ENCODE measurements at places on chromosomes 7 and 10.

DNA sequence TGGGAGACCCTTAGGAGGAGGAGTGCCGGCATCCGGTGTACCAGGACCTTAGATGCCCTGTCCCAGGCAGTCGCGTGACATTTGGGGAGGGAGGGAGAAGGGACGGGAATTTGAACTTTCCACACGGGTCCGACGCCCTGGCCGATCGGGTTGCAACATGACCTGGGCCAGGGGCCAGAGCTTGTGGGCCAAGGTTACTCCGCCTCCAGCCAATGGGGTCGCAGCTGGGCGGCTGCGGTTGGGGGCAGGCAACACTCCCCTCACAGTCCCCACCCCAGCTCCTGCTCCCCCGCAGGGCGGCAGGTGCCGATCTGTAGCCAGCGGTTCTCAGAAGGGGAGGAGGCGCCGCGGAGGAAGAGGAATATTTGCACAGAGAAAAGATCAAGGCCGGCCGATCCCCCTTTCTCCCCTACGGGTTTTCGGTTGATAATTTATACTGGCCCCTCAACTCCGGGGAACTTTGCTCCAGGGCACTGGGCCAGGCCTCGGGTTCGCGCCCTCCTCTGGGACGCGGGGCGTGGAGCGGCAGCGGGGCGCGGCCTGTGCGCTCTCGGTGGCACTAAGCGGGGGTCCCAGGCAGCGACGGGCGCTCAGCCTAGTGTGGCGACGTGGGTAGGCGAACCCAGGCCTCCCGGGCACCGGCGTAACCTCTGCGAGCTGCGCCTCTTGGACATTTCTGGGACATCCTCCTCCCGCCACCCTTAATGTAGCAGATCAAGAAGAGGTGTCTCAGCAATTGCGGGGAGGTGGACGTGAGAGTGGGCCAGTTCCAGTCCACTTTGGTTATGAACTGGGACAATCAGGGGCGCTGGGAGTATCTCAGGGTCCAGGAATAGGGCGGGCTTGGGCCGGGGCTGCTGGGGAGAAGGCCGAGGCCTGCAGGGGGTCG is 1.2 kb downstream of the MLXIPL start:
- no peak for DNase-seq

- no peak for DNase-seq
These were observed 164.6 kb upstream of the KCTD7 start for GRCh38 chr7:66464059-66464458.

GRCh38 chr10:93211991-93212390 is 138.3 kb downstream of the CYP26A1 start:
- peak; percentile 15 for DNase-seq

GRCh38 chr7:44393238-44394111 is 68.1 kb upstream of the CAMK2B start:
- no peak for DNase-seq

- DNase-seq = no peak
These were observed 24.6 kb upstream of the MRPS33 start for GRCh38 chr7:141039376-141039775.

DNA sequence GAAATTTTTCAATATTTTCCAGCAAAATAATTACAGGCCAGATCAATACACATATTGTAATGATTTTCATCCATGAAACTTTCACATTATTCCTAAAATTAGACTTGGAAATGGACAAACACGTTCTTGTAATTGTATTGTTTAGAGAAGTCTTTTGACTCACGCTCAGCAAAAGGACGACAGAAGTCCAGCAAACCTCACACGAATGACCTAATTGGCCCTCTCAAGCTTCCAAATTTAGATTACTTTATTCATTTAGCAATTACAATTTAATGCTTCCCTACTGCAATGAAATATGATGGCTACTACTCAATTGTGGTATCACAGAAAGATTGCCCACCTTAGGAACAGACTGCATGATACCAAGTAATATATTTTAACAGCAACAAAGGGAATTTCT is 702.2 kb downstream of the MAGI2 start:
- DNase-seq = no peak

DNA sequence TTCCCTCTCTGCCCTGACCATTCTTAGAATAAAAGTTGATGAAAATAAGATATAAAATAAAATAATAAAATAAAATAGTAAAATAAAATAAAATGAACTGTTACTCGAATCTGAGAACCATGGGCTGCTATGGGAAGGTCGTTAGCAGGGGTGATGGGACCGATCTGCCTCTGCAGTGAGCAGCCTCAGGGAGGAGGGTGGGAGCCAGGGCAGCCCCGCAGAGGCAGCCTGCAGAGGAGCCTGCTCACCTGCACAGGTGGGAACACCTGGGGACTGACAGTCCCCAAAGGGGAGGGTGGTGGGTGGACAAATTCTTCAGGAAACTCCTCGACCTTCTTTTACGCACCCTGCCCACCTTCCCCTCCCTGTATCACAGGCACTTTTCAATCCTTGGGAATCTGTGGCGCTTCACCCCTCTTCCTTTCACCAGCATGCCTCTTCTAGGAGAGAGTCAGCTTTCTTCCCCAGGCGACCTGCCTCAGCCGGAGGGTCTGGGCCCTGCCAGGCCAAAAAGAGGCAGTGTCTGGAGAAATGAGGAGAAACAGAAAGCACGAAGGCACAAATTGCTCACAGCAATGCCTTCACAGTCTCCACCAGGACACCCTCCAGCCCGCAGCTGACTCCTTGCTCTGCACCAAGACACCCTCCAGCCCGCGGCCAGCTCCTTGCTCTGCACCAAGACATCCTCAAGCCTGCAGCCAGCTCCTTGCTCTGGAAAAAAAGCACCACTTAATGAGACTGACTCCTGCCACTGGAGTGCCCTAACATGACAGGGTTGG is 368.4 kb upstream of the SHH start:
- DNase-seq = no peak

DNA sequence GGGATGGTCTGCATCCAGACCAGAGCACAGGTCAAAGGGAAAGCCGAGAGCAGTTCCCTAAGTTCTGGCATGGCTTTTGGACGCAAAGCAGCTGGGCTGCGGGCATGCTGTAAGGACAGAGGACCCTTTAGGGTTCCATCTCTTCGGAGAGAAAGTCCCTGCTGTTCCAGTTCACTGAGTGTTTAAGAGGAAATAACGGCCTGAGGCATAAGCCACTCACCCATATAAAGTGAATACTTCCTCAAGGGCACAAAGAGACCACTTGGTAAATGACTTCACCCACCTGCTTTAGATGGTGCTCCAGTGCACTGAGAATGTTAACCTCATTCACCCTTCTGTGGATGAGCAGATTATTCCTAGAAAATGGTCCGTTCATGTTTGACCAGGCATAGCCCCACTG is 586.7 kb upstream of the GALNT17 start:
- no peak for DNase-seq

DNA sequence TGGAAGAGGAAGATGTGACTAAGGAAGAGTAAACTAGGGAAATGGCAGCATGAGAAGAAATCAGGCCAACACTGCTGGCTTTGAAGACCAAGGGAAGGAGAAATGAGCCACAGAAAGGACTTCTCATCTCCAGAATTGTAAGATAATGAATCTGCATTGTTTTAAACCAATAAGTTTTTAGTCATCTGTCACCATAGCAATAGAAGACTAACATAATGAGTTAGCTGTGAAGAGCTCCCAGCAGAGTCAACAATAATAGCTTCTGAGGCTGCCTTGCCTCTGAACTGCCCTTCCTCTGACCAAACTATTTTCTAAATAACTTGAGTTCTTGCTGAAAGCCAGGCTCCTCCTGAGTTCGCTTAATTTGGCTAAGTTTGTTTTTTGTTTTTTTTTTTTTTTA is 103.6 kb downstream of the CACNA2D1 start:
- DNase-seq = no peak

GRCh38 chr7:75010036-75010435 is 45.5 kb downstream of the CASTOR2 start:
- DNase-seq = no peak

DNA sequence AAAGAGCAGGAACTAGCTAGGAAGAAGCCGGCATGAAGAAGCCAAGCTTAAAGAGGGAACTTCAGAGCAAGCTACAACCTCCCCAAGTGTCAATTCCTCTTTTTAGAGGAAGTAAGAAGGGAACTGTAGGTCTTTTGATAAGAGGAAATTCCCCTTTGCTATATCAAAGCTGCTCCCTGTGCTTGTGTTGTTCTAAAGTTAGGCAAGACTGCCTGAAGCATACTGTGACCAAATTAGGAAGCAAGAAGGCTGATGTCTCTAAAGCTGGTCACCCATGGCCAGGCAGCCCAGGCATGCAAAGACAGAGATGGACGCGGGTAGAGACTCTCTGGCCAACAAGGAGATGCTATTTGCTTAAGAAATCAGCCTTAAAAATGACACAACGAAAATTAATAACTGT is 87.9 kb downstream of the RNF216 start:
- DNase-seq = peak; percentile 93

- no peak for DNase-seq
These were observed 63.4 kb downstream of the SCRN1 start for GRCh38 chr7:29926216-29926615.

DNA sequence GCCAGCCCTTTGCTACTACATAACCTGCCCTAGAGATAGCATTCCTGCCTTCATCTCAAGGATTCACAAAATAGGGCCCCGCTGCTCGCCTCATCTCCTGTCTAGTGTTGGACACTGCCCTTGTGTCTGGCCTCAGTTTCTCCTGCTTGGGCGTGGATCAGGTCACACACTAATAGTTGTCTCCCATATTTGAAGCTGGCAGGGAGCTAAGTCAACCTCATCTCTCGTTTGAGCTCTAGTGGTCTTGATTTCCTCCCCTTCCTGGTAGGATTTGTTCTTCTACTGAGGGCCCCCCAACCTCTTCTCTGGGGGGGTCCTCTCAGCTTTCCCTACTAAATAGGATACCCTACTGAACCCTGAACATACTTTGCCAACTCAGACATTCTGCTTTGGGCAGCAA is 42.2 kb downstream of the ADCYAP1R1 start:
- DNase-seq = no peak

GRCh38 chr7:150860291-150860977 is 8.1 kb downstream of the AOC1 start:
- DNase-seq = no peak

GRCh38 chr7:87874066-87874465 is 2.1 kb downstream of the SLC25A40 start:
- DNase-seq = no peak

GRCh38 chr7:112144284-112145059 is 61.7 kb downstream of the DOCK4 start:
- DNase-seq = no peak

- DNase-seq = peak; percentile 68
These were observed 1.7 kb upstream of the MYO1G start for GRCh38 chr7:44980393-44981034.

GRCh38 chr7:105096306-105096705 is 82.3 kb downstream of the KMT2E start:
- no peak for DNase-seq

- no peak for DNase-seq
These were observed 11.2 kb downstream of the MIOS start for GRCh38 chr7:7577888-7578287.

DNA sequence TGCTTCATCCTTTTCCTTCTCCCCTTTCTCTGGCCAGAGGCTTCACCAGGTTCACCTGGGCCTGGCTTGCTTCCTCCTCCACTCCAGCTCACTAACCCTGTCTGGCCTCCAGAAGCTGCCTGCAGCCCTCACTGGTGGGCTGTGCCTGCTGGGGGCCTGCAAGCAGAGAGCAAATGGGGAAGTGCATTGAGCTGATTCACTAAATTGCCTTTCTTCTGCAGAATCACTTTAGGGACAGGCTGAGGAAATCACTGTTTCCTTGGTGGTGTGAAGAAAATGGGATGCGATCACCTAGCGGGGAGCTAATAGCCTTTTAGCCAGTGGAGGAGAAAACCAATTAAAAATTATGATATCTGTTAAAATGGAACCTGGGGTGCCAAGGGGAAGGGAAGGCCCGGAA is 3.0 kb downstream of the RET start:
- no peak for DNase-seq

DNA sequence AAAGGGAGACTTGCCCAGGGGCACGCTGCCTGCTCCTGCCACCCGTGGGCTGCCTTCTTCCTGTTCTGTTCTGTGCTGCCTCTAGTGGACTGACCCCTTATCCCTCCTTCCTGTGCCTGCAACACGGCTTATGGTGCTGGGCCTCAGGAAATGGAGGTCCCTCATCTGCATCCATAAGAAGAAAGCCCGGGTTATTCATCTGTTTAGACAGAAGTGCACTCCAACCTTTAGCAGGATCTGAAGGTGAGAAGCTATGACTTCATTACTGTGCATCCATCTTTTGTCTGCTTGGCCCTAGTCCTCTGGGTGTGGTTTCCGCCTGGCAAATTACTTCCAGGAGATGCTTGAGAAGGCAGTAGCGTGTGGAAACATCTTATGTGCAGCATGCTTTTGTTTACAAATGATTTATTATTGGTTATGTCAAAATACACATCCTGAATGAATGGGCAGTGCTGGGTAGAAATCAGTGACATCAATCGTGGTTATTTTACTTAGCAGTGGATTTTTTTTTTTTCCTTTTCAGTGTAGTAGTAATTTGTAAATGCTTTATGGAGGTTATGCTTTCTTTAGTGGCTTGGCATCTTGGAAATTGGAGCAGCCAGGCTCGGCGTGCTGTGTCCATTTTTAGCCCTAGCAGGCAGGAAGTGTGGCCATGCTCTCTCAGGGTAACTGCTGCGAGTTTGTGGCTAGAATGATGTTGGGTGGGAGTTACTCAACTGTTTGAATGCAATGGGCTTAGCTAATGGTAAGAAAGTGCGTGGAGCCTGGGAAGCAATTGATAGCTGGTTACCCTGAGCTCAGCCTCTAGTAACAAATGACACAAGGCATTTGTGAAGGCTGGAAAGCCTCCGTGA is 12.7 kb downstream of the PTPRE start:
- DNase-seq = no peak

GRCh38 chr10:63481815-63482421 is 16.1 kb upstream of the JMJD1C start:
- no peak for DNase-seq

DNA sequence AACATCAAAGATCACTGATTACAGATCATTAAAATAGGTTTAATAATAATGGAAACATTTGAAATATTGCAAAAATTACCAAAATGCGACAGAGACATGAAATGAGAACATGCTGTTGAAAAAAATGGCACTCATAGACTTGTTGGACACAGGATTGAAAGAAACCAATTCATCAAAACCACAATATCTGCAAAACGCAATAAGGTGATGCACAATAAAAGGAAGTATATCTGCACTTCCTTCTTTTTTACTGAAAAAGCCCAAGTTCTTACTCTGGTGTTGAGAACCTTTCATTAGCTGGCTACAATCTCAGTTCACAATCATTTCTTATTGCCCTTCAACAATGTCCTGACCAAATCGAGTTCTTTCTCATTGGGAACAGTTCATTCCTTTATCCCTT is 28.7 kb downstream of the TMEM106B start:
- no peak for DNase-seq
